ENCODE measurements at places on chromosomes 2 and 18.

- peak; percentile 24 for DNase-seq
These were observed 16.6 kb downstream of the MALT1 start for GRCh38 chr18:58687871-58688308.

DNA sequence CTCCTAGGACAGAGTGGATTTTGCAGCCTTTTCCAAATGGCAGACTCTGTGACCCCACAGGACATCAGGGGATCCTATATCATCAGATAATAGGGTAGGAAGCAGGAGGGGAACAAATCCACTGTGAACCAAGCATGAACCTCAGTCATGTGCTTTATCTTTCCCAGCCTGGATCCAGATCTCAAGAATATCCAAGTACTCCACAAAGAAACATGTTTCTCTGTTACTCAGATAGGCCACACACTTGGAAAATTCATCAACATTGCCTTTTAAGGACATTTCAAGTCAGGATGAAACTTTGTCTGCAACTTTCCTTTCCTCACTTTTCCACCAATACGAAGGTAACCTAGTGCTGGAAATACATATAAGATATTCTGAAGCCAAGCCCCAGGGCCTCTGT is 85.8 kb downstream of the RDH14 start:
- no peak for DNase-seq

DNA sequence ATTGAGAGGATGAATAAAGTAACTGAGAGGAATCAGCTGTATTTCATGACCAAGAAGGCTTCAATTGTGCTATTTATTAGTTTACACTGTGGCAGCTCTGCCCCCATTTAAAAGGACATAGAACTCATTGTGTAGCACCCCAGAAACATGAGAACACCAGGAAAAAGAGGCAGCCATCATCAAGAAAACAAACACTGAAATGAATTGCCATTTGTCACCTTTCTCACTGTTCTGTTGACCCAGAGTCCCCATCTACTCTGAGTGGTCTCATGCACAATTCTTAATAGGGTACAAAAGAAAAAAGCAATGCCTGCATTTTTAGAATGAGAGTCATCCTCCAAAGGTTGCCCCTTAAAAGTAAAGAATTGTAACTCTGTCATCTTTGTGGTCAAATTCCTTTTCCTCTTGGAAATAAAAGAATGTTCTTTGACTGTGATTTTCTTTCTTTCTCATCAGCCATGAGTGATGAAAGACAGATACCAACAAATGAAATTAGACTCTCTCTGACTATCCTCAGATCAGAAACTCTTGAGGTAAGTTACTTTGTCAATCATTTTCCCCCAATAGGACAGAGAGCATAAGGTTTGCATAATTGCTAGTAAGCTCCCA is 1941.9 kb upstream of the PIK3C3 start:
- no peak for DNase-seq

- DNase-seq, result no peak
These were observed 57.0 kb downstream of the MRPL35 start for GRCh38 chr2:86256300-86256699.

- no peak for DNase-seq
These were observed 56.3 kb upstream of the MAPRE3 start for GRCh38 chr2:26913999-26914658.

- no peak for DNase-seq
These were observed 141.1 kb downstream of the DOCK10 start for GRCh38 chr2:224901121-224901676.

- no peak for DNase-seq
These were observed 9.9 kb downstream of the TLK1 start for GRCh38 chr2:171150694-171151285.

GRCh38 chr2:19552270-19552669 is 193.8 kb upstream of the OSR1 start:
- DNase-seq, result no peak

- DNase-seq, result no peak
These were observed 165.0 kb downstream of the ANKRD30B start for GRCh38 chr18:14912967-14913366.

- no peak for DNase-seq
These were observed 268.0 kb downstream of the MYCN start for GRCh38 chr2:16208241-16208797.
